HT1080 (cell line): ENCODE measurements at places on chromosomes 13 and 19.

DNA sequence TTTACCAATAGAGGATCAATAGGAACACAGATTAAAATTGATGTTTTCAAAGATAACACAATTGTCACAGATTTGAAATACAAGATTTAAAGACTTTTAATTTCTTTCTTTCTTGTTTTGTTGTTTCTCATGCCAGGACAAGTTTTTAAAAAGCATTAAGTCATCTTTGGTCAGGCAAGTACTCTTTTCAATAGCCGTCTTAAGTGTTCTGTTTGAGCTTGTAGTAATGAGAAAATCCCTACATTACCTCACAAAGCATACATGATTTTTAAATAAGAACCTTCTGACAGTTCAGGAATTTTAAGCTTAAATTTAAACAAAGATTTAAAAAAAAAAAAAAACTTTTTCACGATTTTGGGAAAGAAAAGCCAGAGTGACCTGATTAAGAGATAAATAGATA lies 216.3 kb upstream of the PRR20A start:
- no peak for DNase-seq

DNA sequence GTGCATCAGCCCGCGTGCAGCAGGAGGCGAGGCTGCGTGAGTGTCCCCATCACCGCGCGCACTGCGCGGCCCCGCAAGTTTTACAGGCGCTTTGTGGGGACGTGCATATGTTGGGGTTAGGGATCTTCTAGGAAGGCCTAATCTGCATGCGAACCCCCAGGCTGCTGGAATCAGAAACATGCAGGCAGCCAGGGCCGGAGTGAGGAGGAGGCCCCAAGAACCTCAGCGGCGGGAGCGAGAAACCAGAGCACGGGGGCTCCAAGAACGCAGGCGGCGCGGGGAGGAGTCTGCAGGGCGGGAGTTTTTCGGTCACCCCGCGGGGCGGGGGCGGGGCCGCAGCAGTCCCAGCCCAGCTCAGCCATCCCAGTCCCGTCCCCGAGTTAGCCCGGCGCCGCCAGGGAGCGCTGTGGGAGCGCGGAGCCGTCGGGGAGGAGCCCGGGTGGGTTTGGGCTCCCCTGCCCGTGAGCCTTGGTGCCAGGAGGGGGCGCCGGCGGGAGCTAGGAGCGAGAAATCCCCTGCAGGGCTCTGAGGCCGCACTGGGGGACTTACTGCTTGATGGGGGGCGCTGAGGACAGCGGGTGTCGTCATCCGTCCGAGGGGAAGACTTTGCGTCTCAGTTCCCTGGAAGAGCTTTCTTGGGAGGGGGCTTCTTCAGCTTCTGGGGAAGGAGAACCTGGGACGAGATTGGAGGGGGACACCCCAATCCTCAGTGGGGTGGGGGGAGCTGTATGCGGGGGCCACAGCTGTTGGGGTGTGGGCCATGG lies 933 bp upstream of the NRTN start:
- peak; percentile 87 for DNase-seq

DNA sequence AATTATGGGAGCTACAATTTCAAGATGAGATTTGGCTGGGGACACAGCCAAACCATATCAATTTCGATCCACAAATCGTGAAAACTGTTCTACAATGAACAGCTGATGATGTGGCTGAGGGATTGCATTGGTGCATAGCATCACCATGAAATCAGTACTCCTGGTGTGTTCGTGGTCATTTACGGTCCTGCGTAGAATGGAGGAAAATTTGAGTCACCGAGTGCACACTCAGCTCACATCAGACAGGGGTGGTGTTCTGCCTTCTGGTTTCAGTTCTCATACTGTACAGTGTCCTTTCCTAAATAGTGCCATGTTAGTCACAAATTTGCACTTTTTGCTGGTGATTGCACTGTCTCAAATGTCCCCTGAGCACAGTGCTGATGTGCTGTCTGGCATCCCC lies 39.2 kb downstream of the MYH14 start:
- DNase-seq: no peak

DNA sequence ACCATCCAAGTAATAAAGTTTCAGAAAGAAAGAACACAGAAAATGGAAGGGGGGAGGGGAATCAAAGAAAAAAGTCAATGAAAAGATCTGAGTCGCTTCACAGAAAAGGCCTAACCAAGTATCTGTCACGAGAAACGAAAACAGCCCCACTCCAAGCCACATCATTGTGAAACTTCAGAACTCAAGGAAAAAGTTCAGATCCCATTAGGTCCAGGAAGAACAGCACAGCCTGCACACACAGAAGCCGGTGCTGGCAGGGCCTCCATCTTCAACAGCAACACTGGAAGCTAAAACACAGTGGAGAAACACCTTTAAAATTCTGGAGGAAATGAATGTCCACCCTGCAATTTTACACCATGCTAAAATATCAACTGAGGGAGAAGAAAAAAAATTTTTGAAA lies 8.0 kb downstream of the STK24 start:
- no peak for DNase-seq

DNA sequence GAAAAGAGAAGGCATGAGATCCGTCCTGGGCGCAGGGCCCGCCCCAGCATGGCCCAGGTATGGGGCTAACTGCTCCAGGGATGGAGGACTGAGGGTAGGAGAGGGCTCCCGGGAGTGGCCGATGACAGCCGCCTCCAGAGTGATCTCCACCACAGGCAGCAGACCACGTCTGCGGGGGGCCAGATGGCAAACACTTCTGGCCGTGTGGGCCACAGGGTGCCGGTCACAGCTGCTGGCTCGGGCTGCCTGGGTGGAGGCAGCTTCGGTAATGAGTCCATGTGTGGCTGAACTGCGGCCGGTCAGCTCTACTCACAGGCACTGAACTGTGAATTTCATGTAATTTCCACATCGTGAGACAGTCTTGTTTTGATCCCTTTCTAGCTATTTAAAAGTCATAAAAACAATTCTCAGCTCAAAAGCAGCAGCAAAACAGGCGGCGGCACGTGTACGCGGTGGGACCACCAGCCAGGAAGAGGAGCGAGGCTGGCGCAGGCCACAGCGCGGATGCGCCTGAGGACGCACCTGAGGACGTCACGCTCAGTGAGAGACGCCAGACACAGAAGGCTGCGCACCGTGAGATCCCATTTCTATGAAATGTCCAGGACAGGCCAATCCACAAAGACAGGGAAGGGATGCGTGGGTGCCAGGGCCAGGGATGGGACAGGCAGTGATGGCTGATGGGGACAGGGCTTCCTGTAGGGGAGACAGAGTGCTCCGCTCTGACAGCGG lies 4.0 kb downstream of the LSM7 start:
- DNase-seq: no peak
